ENCODE measurements at places on chromosomes 6 and 20.

DNA sequence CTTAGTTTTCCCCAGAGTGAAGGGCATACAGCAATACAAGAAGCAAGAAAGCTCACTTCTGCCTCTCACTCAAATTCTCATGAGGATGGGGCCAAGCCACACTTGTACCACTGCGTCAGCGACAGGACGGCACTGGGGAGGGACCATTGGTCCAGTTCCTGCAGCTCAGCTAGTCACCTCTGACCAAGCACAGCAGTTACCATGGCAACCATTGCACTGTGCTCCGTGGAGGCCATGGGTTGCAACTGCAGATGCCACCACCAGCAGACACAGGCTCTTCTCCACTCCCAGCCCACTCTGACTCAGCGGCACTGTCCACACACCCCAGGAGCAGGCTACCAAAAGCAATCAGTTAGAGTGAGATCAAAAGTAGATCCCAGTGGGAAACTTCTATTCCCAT, 441.1 kb upstream of the ARID1B start:
- DNase-seq = no peak

- no peak for DNase-seq
These were observed 49.9 kb upstream of the TOP1 start for GRCh38 chr20:40978761-40979160.

- DNase-seq = no peak
These were observed 65.2 kb downstream of the THBS2 start for GRCh38 chr6:169188475-169188874.

GRCh38 chr6:8155259-8156012, 53.1 kb upstream of the EEF1E1 start:
- no peak for DNase-seq

GRCh38 chr6:69097948-69098347, 462.9 kb downstream of the ADGRB3 start:
- DNase-seq = no peak

DNA sequence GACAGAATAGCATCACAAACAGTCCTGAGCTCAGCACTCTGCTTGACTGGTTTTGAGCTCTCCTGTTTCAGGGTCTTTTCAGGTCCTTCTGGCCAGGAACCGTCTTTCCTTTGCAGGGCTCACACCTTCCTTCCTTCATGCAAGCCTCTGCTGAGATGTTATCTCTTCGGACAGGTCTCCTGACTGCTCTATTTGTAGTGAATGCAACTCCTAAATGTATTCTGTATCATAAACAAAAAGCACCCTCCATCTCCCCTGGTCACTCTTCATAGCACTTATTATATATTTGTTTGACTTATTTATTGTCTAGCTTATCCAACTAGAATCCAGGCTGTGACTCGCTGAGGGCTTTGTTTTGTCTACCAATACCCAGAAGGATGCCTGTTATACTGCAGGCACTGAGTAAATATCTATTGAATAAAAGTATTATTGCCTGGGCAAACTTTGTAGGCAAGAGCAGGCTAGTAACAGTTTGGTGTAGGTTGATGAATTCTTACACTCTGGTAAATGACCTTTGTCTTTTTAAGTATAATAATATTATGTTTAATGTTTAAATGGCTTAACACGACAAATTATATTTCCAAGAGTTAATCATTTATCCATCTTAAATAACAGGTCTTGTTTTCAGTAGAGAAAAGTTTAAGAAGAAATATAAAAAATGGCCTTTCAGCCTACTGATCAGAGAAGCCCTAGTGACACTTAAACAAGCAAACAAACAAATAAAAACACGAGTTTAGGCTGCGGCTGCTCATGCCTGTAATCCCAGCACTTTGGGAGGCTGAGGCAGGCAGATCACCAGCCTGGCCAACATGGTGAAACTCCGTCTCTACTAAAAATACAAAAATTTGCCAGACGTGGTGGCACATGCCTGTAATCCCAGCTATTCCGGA, 199.7 kb downstream of the BCAS1 start:
- DNase-seq = no peak

- DNase-seq = no peak
These were observed 44.4 kb downstream of the RPS12 start for GRCh38 chr6:132858750-132859149.

GRCh38 chr20:45890077-45890984, 677 bp downstream of the NEURL2 start:
- DNase-seq = peak; percentile 50

DNA sequence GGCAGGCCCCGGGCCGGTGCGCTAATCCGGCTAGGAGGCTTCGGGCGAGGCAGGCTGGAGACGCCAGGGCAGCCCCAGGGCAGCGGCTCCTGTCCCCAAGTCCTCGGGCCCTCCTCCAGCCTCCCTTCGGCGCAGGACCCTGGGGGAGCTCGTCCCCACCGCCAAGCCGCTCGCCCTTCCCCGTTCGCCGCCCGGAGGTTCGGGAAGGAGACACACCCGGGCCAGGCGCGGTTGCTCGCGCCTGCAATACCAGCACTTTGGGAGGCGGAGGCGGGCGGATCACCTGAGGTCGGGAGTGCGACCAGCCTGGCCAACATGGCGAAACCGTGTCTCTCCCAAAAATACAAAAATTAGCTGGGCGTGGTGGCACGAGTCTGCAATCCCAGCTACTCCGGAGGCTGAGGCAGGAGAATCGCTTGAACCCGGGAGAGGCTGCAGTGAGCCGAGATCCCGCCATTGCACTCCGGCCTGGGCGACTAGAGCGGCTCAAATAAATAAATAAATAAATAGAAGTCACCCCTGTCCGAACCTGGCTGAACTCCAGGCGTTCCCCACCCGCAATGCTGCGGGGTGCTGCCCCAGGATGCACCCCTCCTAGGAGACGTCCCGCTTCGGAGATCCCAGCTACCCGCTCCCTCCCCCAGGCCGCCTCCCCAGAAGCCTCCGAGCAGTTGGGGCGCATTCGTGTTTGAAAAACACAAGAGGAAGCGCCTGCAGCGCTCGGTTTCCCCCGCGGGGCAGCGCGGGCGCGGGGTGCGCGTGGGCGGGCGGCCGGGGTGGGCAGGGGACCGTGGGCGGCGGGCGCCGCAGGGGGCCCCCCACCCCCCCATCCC, 27.5 kb downstream of the SERPINB9 start:
- no peak for DNase-seq

GRCh38 chr20:16433293-16433580, 140.0 kb downstream of the KIF16B start:
- no peak for DNase-seq

DNA sequence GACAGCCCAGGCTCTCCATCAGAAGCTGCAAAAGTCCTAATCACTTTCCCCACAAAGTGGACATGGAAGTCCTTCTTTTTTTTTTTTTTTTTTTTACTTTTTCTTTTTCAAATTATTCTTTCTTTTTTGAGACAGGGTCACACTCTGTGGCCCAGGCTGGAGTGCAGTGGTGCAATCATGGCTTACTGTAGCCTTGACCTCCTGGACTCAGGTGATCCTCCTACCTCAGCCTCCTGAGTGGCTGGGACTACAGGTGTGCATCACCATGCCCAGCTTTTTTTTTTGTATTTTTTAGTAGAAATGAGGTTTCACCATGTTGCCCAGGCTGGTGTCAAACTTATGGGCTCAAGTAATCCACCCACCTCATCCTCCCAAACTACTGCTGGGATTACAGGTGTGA, 29.0 kb upstream of the AKIRIN2 start:
- DNase-seq = no peak

GRCh38 chr20:62167474-62167873, 15.4 kb upstream of the MTG2 start:
- no peak for DNase-seq

- DNase-seq = no peak
These were observed 17.3 kb downstream of the GABRR2 start for GRCh38 chr6:89297695-89298351.

- DNase-seq = no peak
These were observed 109.0 kb downstream of the PSMB1 start for GRCh38 chr6:170444056-170444591.

DNA sequence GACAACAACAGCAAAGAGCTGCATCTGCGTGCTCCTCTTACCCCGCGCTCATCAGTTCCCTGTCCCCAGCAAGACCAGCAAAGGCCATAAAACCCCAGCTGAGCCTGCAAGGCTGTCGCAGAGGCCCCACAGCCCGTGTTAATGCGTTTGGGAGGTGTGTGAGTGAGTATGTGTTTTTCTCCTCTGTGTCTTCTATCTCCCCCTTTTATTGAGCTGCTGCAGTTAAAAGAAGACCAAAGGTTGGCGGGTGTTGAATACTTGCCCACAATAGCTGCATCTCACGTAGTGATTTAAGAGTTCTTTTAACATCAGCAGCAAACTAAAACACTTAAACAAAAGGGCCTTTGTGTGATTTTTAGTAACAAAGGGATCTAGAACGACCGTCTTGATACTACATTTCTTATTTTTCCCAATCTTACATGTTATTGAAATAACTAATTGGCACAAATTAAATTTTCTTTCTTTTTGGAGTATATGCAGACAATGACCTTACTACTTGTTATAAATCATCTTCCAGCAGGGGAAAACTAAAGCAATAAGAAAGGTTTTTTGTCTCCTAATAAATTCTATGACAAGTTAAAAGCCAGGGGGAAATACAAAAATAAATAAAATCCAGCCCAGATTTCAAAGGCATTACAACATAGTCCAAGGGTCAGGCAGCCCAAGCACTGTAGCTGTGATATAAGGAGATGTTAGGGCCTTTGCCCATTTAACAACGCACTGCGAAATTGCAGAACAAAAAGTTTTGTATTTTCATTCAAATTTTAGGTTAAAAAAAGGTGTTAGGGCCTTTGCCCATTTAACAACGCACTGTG, 27.2 kb upstream of the CNKSR3 start:
- no peak for DNase-seq

DNA sequence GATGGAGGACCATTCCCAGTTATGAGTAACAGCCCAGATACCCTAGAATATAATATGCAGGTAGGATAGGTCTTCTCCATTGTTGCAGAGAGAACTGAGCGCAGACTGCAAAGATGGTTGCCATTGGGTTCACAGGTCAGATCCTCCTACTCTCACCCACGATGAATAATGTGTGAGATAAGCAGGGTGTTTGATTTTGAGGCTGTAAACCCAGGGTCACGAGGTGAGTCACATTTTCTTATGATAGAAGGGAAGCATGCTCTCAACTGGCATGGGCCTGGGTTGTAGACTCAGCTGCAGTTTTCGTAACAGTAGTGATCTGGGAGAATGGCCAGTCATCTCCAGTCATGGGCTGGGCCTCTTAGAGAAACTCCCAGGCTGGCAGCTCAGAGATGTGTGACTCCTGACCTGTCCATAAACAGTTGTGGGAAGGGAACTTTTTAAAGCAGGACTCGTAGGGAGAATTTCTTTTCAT, 74.2 kb downstream of the CD164 start:
- no peak for DNase-seq

DNA sequence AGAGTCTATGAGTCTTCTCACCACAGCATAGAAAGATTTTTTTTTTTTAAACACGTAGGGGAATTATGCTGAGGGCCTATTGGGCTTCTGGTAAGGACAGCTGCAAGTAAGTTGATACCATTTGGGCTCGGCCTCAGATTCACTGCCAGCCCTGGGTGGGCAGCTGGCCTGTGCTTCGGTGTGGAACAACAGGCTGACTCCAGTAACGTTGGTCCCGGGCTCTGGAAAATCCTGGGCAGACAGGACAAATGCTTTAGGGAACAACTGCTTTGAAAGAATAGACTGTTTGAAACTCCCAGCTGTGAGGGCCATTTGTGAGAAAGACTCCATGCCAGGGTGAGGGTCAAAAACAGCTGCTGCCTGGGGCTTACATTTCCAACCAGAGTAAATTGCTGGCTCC, 366.5 kb downstream of the QKI start:
- DNase-seq = no peak

DNA sequence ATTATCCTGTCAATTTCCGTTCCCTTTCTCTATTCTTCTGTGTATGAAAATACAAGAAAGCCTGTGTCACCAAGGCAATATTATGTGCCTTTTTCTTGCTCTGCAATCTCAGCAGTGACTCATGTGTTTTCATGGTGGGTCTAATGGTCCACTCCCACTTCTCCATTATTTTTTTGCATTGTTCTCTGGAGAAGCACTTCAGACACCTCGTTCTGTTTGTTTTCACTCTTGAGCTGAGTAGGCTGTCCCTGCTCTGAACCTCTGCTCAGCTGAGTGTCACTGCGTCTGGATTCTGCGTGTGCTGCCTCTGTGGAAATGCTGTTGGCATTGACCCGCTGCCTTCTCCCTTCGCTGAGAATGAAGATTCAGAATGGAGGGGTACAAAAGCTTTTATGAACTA, 230.6 kb downstream of the TMEM242 start:
- DNase-seq = no peak

DNA sequence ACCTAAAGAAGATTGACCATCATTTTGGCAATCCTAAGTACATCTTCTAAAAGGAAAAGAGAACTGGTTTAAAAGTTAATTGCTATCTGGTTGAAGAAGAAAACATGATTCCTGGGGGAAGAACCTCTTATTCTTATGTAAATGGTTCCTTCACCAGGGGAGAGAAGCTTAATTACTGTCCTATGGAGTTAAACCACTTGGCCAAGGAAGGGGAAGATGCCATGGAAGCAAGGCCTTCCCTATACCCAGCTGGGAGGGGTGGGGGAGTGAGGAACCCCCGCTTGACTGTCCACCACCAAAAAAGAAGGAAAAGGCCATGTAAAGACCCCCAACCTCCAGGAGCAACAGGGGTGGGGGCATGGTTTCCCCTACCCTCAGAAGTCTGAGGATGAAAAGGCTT, 962.1 kb downstream of the GRIK2 start:
- no peak for DNase-seq

DNA sequence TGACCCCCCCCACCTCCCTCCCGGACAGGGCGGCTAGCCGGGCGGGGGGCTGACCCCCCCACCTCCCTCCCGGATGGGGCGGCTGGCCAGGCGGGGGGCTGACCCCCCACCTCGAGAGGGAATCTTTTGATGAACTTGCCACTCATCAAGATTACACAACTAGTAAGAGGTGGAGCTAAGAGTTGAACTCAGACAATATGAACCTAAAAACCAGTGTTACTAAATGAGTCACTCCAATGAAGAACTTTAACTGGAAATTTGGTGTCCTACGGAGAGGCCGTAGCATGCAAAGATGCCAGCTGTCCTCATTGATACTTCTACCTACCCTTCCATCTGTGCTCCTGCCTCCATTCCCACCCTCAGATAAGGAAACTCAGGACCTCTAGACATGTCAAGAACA, 42.8 kb downstream of the PFDN4 start:
- no peak for DNase-seq

DNA sequence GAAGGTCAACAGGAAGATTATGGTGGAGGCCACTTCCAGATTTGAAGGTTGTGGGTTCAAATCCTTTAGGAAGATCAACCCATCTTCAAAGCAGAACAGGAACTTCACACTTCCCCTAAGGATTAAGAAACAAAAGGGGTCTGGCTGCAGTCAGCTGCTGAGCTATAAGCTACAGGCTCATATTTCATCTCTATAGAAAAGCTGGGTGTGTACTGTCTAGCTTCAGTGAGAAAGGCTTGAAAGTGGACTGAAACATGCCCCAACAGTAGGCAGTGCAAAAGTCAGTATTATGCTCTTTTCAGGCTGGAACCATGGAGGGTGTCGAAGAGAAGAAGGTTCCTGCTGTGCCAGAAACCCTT, 60.1 kb upstream of the SPDEF start:
- no peak for DNase-seq

- no peak for DNase-seq
These were observed 29.7 kb upstream of the UFL1 start for GRCh38 chr6:96491926-96492325.

All from memory B cell (primary cell).